ENCODE measurements at places on chromosomes 4 and X.
A peak's percentile ranks its signal among the peaks of the same experiment; 100 is the strongest.

GRCh38 chr4:76511947-76512346 is 76.9 kb downstream of the SHROOM3 start:
- no peak for DNase-seq

- DNase-seq = no peak
Measured at GRCh38 chr4:165994701-165995100, 121.7 kb downstream of the TLL1 start.

- DNase-seq = no peak
Measured at GRCh38 chrX:134933248-134933647, 57.5 kb upstream of the SMIM10 start.

- DNase-seq = no peak
Measured at GRCh38 chrX:110397904-110398303, 39.3 kb downstream of the RTL9 start.

DNA sequence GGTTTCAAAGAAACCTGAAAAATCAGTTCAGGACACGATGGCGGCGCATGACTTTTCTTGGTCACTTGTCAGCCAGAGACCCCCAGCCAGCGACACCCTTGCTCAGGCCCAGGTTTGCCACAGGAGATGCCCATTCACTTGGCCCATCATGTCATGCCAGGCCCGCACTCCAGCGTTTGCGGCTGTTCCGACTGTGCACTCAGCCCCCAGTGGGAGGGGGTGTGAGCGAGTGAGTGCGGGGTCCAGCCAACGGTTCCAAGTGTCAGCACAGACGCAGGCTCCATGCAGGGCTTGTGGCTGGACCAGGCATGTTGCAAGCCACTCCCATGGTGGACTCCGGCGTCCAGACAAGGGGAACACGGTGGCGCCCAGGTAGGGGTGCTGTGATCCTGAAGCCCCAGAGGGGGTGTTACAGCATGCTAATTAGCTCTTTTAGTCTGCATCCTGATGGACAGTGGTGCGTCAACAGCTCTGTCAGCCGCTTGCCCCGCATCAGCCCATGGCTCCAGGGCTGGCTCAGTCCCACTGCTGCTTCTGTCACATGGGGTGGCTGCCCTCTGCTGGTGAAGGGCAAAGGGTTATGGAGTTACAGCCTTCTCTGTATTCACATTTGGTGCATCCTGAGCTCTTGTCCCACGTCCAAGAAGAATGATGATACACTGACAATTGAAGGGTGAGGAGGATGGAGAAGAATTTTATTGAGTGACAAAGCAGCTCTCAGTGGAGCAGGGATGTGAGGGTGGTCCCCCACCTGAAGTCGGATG is 3.7 kb upstream of the MAEA start:
- DNase-seq = peak; percentile 7

DNA sequence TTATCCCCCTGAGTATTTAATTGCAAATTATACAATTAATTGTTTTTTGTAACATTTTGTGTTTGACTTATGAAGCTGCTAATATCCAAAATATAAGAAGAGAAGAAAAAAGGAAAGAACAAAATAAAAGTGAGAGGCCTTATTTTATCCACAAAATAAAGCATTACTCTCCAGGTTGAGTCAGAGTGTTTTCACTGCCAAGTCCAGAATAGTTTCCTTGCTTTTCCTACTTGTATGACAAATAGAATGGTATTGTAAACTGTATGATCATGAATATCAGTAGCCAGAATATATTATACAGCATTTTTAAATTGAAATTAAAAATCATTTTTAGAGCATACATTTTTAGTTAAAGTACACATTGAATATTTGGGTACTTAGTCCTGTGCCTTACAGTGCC is 237.8 kb downstream of the NDST4 start:
- no peak for DNase-seq

GRCh38 chr4:18815081-18815778 is 793.7 kb upstream of the LCORL start:
- no peak for DNase-seq

DNA sequence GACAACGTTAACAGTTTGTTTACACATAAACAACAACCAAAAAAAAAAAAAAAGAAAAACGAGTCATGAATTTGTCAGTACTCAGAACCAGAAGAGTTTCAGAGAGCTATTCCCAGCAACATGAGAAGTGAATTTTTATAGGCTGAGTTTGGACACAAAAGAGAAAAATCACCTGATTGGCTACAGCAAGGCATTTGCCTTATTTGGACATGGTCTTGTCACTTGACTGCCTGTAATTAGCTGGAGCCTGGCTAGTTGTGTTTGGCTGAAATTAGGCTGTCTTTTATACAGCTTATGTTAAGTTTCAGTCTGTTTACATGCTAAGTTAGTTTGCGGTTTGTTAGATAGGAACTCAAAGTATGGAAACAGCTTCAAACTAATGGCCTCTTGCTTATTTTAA is 880 bp upstream of the TEX13A start:
- no peak for DNase-seq

Data from effector CD8-positive, alpha-beta T cell (primary cell).